ENCODE measurements at places on chromosomes 11 and 22. TPM values are rescaled to one million over a fixed set of nuclear protein-coding genes. Genes with fewer than 3 reads are reported as not detected.

Gene SERPING1
- 490 TPM for total RNA-seq

Gene BATF2
- 7.5 TPM for total RNA-seq

Gene SCARF2
- 24.0 TPM for total RNA-seq

Gene SPTBN2
- total RNA-seq = 8.1 TPM

Gene OR51E1
- not detected for total RNA-seq

Gene ST14
- 59.1 TPM for total RNA-seq

Gene YPEL1
- total RNA-seq = 6.7 TPM

Gene CASP1
- total RNA-seq = 106 TPM

Gene KDM4D
- 0.52 TPM for total RNA-seq

- peaks cover 25% of the 10 kb centered on the region for H3K4me1 ChIP-seq
- peak within 1 kb of the TSS; percentile 91 for H3K27ac ChIP-seq
- DNase-seq = peak; percentile 64
These were observed at the start of gene RANBP1 for GRCh38 chr22:20115691-20116375. Gene RANBP1, plus strand, starts transcription at chr22:20116104. Its CDS starts 81 bp downstream, at chr22:20116185.

GRCh38 chr22:30925667-30926066 lies 42.9 kb downstream of the MORC2 start:
- no peaks in the 10 kb centered on the region for H3K27me3 ChIP-seq
- peaks cover 46% of the 10 kb centered on the region for H3K36me3 ChIP-seq
- H3K4me1 ChIP-seq = no peaks in the 10 kb centered on the region

DNA sequence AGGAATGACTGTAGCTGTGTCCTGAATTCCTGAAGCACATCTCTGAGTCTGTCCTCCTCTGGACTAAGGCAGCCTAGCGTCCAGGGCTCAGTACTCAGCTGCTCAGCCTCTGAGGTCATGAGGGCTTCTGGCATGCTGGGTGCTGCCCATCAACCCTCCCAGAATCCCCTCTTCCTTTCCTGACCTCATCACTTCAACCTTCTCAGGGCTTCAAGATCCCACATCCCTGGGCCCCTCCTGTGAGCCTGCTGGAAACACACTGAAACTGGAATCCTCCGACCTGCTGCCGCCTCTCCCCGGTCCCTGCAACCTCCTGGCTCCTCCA lies 803 bp downstream of the KRTAP5-8 start:
- no peaks in the 10 kb centered on the region for H3K27me3 ChIP-seq
- no peaks in the 10 kb centered on the region for H3K36me3 ChIP-seq
- H3K27ac ChIP-seq = no peak overlapping the region

DNA sequence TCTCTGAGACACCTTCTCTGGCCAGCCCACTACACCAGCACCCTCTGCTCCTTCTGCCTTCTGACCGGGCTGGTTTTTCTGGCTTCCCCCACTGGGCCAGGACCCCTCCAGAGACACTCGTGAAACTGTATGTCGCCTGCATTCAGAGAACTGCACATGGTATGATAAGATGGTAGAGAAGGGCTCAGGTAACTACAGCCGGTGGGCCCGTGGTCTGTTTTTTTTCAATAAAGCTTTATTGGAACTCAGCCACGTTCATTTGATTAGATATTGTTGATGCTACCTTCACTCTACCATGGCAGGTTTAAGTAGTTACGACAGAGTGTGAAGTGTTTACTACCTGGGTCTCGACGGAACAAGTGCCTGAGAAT lies 514.0 kb downstream of the TBC1D22A start:
- H3K4me3 ChIP-seq = no peak overlapping the region
- H3K27ac ChIP-seq = no peak overlapping the region
- DNase-seq = peak; percentile 8
- H3K36me3 ChIP-seq = no peaks in the 10 kb centered on the region
- peaks cover 4% of the 10 kb centered on the region for H3K27me3 ChIP-seq

GRCh38 chr11:56905936-56906335 lies 82.8 kb upstream of the OR5AK2 start:
- no peaks in the 10 kb centered on the region for H3K36me3 ChIP-seq
- no peak overlapping the region for H3K27ac ChIP-seq
- no peaks in the 10 kb centered on the region for H3K27me3 ChIP-seq
- DNase-seq = no peak

DNA sequence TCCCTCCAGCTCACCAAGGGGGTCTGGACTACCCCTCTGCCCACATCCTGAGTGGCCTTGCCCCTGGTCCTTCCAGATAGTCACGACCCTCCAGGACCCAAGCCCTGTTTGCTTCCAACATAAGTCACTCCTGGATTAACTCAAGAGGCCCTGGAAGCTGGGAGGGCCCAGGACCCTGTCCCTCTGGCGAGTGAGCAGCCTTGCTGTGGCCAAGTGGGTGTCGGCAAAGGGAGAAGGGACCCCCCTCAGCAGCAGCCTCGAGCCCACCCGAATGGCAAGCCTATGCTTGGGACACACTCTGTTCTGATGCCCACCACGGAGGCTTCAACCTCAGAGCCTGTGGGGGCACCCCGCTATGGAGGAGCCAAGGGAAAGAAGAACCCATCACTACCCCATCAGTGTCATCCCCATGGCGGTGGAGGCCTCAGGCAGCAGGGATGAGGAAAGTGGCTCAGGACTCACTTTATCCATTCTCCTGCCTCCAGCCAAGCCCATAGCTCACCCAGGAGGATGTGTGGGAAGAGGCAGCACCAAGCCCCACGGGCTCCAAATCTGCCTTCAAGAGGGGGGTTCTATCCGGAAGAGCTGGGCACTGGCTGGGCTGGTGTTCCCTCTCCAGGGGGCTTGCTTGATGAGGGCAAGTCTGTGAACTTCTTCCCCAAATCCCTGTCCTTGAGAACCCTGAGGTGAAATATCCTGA lies 12.5 kb downstream of the SLC22A12 start:
- H3K27ac ChIP-seq = no peak overlapping the region
- no peak for DNase-seq
- H3K36me3 ChIP-seq = no peaks in the 10 kb centered on the region
- peaks cover under 1% of the 10 kb centered on the region for H3K27me3 ChIP-seq
- H3K4me1 ChIP-seq = no peaks in the 10 kb centered on the region

DNA sequence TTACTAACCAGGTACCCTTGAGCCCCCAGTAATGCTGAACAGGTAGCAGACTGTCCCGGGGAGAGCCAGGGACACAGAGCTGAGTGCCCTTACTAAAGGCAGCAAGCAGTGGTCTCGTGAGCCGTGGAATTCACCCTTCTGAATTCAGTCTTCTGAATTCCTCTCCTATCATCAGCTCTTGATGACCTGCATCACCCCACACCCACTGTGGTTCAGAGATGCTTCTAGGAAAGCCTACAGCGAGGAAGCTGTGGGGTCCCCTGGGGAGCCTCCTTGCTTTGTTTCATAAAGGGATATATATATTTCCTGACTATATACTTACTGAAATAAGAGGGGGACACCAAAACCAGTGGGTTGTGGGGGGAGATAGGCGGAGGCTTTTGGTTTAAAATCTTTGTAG lies 2.6 kb downstream of the SPATA19 start:
- H3K36me3 ChIP-seq = no peaks in the 10 kb centered on the region
- DNase-seq = no peak
- H3K4me1 ChIP-seq = no peaks in the 10 kb centered on the region
- no peak overlapping the region for H3K27ac ChIP-seq
- H3K4me3 ChIP-seq = no peak overlapping the region
- no peaks in the 10 kb centered on the region for H3K27me3 ChIP-seq

DNA sequence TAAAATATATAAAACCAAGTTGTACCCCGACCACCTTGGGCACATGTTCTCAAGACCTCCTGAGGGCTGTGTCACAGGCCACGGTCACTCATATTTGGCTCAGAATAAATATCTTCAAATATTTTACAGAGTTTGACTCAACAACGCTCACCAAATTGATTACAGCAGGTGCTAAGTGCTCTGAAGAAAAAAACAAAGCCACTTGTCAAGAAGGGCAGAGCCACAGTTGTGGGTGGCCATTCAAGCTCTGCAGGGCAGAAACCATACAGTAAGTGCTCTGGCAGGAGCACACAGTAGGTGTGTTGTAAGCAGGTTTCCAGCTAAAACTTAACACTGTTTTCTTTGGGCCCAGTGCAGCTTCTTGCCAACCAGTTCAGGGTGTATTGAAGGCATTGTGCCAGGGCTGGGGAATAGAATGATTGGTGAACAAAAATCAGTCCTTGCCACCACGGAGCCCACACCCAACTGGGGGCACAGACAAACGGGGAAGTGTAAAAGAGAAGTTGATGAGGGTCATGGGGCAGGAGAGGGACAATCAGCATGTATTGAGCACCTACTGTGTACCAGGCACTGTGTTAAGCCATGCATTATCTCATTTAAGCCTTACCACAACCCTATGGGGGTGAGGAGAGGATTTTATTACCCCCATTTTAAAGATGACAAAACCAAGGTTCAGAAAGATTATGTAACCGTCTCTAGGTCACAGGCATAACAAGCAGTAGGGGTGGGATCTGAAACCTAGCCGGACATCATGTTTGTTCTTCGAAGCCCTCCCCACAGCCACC lies 18.2 kb downstream of the ARRB1 start:
- H3K4me1 ChIP-seq = peaks cover 86% of the 10 kb centered on the region
- no peak overlapping the region for H3K4me3 ChIP-seq
- no peak for DNase-seq
- no peaks in the 10 kb centered on the region for H3K36me3 ChIP-seq

DNA sequence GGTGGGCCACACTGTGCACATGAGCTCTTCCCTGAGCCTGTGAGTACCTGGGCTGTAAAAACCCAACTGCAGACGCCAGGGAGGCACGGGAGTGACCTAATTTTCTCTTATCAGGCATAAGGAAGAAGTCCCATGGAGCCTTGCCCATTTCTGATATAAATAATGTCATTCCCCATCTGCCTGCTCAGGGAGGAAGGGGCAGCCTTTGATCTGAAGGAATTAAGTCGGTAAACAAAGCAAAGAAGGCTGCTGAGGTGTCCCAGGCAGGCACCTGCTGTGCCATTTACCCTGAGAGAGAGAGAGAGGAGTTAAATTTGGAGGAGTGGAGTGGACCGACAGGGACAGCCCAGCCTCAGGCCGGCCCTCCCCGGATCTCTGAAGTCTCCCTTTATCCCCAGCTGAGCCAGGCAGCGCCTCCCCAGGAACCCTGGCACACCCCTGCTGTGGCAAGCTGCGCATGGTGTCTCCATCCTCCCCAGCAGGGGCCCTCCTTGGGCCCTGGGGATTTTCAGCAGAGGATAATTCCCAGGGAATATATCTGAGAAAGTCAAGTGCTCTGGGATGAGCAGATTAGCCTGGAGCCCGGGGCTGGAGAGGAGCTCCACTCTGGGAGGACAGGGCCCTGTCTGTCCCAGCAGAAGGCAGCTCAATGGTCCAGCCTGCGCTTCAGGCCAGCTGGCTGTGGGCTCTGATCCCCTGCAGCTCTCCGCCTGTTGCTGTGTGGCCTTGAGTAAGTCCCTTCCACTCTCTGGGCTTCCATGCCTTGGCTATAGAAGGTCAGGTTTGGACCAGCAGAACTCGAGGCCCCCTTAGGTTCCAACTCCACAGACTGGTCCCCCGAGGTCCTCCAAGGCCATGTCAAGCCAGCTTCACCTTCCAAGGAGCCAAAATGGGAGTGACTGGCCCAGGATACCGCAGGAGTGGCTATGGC lies 17.5 kb upstream of the CABP7 start:
- H3K4me1 ChIP-seq = peaks cover 19% of the 10 kb centered on the region
- H3K27me3 ChIP-seq = peaks cover 6% of the 10 kb centered on the region
- H3K36me3 ChIP-seq = no peaks in the 10 kb centered on the region
- H3K4me3 ChIP-seq = no peak overlapping the region
- no peak for DNase-seq
